COR-L47 (cell line): ENCODE measurements at places on chromosomes 11 and 22.

- DNase-seq, result no peak
Measured at GRCh38 chr11:67337257-67337656, 16.1 kb downstream of the POLD4 start.

GRCh38 chr11:39732001-39732400 lies 1727.5 kb downstream of the LRRC4C start:
- DNase-seq, result no peak

DNA sequence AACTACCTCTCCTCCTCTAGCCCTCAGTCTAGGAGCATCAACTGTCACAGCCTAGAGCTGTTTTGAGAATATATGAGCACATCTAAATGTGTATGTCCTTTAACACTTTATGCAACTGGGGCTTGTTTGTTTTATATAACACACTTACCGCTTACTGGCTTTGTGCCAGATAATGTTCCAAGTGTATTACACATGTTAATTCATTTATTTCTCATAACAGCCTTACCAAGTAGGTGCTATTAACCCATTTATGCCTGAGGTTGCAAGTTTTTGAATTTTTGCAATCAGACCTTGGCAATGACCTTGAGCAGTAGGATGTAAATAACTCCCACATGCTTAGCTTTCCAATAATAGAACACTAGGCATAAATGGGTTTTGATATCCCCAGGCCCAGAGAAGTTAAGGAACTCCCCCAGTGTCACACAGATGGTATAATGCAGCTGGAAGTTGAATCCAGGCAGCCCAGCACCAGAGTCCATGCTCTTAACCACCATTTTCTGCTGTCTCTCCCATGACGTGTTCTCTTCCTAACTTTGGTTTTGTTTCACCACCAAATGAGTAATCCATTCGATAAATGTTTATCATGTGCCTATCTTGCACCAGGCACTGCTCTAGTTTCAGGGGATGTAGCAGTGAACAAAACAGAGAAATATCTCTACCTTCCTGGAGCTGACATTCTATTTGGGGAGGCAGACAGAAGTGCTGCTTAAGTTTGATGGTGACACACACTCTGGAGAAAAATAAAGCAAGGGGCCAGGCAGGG lies 23.1 kb downstream of the PRDM11 start:
- no peak for DNase-seq

- no peak for DNase-seq
Measured at GRCh38 chr11:115759622-115760460, 255.6 kb upstream of the CADM1 start.

- no peak for DNase-seq
Measured at GRCh38 chr22:27561286-27561904, 240.2 kb downstream of the MN1 start.

DNA sequence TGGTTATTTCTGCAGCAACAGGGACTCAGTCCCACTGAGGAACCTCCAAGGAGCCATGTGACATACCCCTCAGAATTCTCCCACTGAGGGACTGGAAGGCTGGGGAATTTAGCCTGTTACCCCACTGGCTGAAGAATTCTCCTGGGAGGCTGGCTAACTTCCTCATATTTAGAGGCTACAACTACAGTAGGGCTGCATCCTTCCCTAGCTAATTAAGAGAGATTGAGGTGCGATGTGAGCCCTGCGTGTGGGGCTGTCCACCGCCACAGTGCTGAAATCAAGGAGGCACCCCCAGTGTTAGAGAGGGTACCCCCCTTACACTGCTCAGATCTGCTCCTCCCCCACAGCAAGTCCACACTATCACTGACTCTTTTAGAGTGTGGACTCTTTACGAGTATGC lies 21.1 kb downstream of the EIF3F start:
- DNase-seq, result no peak

DNA sequence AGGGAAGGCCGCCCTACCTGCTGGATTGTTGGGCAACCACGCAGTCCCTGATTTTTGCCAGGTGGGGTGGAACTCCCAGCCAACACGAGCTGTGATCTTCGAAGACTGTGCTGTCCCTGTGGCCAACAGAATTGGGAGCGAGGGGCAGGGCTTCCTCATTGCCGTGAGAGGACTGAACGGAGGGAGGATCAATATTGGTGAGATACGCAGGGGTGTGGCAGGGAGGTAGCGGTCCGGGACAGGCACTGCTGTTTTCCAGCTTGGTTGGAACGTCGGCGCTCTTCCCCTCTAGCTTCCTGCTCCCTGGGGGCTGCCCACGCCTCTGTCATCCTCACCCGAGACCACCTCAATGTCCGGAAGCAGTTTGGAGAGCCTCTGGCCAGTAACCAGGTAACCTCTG lies 7.6 kb downstream of the ACAD8 start:
- no peak for DNase-seq

DNA sequence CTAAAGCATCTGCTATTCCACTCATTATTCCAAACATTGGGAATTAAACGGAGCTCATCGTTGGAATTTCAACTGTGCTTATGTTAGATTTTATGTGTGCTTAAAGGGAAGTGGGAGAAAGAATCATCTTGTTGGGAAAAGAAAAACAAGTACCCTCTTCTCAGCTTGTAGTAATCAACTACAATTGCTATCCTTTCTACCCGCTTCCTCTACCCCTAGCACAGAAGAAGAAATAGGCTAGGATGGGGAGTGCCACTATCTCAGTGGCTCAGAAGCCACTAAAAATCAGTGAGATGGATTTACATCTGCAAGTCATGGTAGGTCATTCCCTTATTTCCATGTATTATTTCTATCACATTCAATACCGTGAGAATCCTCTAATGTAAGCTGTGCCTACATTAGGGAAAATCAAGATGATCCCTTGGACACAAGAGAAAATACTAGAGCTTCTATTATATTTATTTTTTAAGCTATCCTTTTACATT lies 97.9 kb upstream of the CD44 start:
- no peak for DNase-seq

GRCh38 chr11:70605846-70606245 lies 207.5 kb downstream of the CTTN start:
- no peak for DNase-seq

DNA sequence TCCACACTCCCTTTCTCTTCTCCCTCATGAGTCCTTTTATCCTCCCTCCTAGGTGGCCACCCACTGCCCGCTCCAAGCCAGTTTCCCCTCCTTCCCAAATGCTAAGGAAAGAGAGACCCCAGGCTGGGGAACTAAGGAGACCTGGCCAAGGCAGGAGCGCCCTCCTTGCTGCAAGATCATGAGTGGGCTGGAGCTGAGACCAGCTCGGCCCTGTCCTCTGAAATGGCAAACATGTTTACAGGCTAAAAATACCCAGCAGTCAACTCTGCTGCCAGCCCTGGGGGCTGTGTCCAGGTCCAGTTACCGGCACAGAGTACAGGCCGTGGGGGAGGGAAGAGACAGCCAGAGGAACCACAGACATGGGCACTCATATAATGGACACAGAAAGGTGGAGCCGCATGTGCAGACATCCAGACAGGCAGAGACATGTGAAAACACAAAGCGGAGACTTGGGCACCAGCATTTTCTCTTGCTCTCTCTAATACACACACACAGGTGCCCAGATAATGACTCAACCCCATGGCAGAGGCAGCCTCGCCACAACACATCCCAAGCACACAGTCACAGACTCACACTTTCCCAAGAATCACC lies 1.2 kb upstream of the AHNAK start:
- DNase-seq, result no peak

DNA sequence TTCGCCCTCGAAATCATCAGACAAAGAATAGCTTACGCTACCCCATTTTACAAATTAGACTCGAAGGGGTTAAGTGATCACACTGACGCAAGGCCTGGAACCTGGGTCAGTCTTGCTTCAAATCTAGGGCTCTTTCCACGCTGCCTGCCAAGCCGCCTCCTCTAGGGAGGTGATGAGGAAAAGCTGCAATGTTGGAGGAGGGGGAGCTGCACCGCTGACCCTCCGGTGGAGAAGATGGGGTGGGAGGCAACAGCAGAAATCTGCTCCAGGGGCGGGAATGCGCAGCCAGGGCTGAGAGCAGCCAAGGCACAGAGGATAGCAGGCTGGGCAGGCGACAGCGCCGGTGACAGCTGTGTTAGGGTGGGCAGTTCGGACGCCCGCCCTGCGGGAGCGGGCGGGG lies 595 bp downstream of the SYVN1 start:
- DNase-seq, result no peak

GRCh38 chr11:116678887-116679286 lies 93.9 kb downstream of the BUD13 start:
- no peak for DNase-seq

GRCh38 chr22:36977401-36977861 lies 41.8 kb downstream of the TST start:
- peak; percentile 72 for DNase-seq

GRCh38 chr11:12666915-12667314 lies 7.3 kb upstream of the TEAD1 start:
- no peak for DNase-seq

GRCh38 chr11:695538-696248 lies at the start of gene TMEM80:
TMEM80 (plus strand) TSS chr11:695816; CDS start chr11:695828, 12 bp downstream.
- peak; percentile 98 for DNase-seq

GRCh38 chr22:19750507-19751490 lies 9.8 kb upstream of the TBX1 start:
- no peak for DNase-seq

GRCh38 chr11:132856032-132856431 lies 676.3 kb downstream of the OPCML start:
- DNase-seq, result no peak

DNA sequence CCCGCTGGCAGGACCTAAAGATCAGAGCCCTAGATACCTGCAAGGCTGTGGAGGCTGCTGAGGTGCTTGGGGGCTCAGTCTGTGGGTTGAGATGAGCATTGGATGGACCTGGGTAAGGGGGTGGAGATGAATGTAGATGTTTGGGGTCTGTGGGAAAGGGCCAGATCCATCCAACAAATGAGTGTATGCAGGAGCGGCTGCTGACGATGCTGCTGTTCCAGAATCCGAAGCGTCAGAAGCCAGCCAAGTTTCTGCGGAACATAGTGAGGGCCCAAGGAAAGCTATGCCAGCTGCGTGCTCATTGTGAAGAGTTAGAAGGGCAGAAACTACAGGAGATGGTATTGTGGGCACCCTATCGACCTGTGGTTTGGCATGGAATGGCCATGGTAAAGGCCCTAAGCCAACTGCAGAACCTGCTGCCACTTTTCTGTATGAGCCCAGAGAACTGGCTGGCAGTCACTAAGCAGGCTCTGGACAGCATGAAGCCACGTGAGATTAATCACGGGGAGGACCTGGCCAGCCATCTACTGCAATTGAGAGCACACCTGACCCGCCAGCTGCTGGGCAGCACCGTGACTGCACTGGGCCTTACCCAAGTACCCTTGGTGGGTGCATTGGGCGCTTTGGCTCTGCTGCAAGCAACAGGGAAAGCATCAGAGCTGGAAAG lies 36.6 kb downstream of the RRP8 start:
- DNase-seq, result no peak

DNA sequence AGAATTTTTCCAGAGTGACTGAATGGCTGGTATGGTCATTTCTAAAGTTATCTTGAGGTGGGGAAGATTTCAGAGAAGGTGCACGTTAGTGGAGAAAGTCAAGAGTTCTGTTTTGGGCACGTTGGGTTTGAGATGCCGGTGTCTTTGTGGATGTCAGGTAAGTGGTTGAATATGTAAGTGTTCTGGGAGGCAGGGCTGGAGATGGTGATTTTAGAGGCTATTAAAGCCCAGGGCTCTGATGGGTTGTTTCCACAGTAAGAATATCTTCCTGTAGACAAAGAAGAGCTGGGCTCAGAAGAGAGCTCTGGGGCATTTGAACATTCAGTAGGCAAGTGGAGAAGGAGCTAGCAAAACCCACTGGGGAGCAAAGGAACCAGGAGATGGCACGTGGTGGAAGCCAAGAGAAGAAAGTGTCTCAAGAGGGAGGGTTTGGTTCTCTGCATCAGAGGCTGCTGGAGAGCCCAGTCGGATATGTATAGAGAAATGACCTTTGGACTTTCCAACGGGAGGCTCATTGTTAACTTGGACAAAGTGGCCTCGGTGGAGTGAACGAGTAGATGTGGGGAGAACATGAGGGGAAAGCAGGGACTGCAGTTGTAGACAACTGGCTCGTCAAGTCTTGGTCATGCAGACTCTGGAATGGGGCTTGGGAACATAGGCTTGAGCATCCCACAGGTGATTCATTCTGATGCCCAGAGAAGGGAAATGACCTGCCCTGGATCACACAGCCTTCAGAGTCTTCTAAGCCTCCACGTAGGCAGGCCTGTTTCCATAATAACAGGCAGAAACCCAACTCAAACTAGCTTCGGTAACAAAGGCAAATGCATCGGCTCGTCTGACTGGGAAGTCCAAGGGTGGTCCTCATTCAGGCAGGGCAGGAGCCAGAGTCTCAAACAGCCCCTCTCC lies 98.4 kb upstream of the PARVA start:
- no peak for DNase-seq

DNA sequence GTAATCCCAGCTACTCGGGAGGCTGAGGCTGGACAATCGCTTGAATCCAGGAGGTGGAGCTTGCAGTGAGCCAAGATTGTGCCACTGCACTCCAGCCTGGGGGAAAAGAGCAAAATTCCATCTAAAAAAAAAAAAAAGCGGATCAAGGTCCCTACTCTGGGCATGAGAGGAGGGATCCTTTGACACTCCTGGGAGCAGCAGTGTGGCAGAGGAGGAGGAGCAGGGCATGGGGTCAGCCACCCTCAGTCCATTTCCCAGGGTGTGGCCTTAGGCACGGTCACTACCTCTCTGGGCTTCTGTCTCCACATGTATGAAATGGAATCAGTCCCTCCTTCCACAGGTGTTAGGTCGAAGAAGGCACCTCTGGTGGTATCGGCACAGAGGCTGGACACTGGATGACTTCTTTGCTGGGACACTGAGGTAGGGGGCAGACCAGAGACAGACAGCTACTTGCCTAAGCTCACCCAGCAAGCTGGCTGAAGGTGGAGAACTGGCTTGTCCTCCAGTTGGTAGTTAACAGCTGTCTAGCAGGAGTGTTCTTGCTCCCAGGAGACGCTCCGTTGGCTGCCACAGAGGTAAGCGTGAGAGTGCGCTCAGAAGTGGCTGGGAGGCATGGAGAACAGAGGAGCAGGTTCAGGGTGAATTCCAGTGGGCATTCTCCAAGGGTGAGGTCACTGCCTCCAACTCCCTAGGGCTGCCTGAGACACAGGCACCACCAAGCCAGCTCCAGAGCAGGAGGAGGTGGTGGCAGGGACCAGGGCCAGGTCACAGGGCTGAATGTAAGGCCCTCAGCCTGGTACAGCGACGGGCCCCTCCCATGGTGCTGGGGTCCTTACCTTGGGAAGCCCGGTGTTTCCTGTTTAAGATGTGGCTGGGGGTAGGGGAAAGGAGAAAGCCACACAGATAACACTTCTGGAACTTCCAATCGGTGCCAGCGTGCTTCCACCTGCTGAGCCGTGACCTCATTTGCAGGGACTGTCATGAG lies 19.5 kb downstream of the TXN2 start:
- DNase-seq, result no peak

- DNase-seq, result no peak
Measured at GRCh38 chr11:129372609-129373488, 2.8 kb upstream of the BARX2 start.

DNA sequence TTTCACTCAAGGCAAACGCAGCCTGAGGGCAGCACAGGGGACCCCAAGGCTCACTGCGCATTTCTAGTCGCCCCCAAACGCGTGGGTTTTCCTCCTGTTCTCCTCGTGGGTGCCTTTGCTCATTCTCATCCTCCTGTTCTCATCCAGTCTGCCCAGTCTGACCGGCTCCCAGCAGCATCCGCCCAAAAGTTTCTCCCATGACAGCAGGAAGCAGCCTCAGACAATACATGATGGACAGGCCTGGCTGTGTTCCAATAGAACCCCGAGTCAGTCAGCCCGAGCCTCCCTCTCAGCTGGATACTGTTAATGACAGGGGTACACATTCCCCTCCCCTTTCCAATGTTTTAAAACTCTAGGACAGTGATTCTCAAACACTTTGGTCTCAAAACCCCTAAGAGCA lies 22.5 kb upstream of the KRTAP5-7 start:
- DNase-seq, result peak; percentile 82
